Suprapubic skin (tissue), 4 donors: ENCODE measurements at places on chromosomes 16 and 17. TPM values are rescaled to one million over a fixed set of nuclear protein-coding genes. Genes with fewer than 3 reads are reported as not detected.

DNA sequence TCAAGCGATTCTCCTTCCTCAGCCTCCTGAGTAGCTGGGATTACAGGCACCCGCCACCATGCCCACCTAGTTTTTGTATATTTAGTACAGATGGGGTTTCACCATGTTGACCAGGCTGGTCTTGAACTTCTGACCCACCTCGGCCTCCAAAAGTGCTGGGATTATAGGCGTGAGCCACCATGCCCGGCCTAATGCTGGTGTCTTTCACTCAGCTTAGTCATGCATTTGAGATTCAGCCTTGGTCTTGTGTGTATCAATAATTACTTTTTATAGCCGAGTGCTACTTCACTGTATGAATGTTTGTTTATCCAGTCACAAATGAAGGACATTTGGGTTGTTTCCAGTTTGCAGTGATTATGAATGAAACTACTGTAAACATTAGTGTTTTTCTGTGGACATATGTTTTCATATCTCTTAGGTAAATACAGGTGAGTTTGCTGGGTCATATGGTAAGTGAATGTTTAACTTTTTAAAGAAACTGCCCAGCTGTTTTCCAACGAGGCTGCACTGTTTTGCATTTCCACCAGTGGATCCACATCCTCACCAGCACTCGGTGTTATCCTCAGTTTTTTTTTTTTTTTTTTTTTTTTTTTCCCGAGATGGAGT, 11.0 kb upstream of the PLCG2 start:
- H3K27me3 ChIP-seq = no peaks in the 10 kb centered on the region
- no peak for DNase-seq
- no peak overlapping the region for H3K4me3 ChIP-seq
- no peaks in the 10 kb centered on the region for H3K36me3 ChIP-seq
- no peak overlapping the region for H3K27ac ChIP-seq
- H3K4me1 ChIP-seq = no peaks in the 10 kb centered on the region

- no peaks in the 10 kb centered on the region for H3K36me3 ChIP-seq
- H3K4me1 ChIP-seq = no peaks in the 10 kb centered on the region
- no peak for DNase-seq
- no peak overlapping the region for H3K27ac ChIP-seq
- H3K27me3 ChIP-seq = no peaks in the 10 kb centered on the region
Measured at GRCh38 chr16:68401871-68402747, 46.2 kb downstream of the SMPD3 start.

GRCh38 chr17:49834118-49834743, 13.6 kb downstream of the TAC4 start:
- no peak overlapping the region for H3K27ac ChIP-seq
- no peak overlapping the region for H3K4me3 ChIP-seq
- H3K36me3 ChIP-seq = peaks cover 39% of the 10 kb centered on the region
- DNase-seq = no peak
- H3K27me3 ChIP-seq = no peaks in the 10 kb centered on the region

DNA sequence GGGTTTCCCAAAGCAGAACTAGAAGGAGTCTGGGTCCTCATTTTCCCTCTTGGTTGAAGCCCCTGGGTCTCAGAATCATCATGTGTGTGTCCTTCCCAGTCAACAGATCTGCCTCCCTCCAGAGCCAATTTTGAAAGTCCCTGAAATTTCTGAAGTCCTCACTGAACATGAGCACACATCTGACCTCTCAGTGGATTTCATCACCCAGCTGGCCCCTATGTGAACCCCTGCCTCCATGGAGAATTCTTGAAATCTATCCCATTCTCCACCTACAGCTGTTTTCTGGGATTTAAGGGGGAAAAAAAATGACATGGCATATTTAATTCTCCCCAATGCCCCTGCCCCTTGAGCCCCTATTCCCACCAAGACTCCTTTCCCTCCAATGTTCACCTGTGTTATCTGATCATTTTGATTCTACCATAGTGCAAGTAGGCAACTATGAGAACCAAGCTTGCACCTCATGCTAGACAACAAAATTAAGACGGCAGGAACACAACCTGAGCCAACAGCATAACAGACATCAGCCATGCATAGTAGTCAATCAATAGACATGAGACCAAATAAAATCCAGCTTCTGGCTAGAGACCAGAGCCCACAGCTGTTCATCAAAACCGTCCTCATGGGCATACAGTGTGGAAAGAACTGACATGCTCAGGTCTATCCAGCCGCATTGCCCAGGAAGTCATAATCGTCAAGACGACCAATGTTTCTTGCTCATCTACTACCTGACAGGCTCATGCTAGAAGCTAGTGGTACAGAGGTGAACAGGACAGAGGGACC, 14.9 kb downstream of the SOX9 start:
- H3K4me1 ChIP-seq = no peaks in the 10 kb centered on the region
- no peak overlapping the region for H3K27ac ChIP-seq
- peaks cover 7% of the 10 kb centered on the region for H3K27me3 ChIP-seq

DNA sequence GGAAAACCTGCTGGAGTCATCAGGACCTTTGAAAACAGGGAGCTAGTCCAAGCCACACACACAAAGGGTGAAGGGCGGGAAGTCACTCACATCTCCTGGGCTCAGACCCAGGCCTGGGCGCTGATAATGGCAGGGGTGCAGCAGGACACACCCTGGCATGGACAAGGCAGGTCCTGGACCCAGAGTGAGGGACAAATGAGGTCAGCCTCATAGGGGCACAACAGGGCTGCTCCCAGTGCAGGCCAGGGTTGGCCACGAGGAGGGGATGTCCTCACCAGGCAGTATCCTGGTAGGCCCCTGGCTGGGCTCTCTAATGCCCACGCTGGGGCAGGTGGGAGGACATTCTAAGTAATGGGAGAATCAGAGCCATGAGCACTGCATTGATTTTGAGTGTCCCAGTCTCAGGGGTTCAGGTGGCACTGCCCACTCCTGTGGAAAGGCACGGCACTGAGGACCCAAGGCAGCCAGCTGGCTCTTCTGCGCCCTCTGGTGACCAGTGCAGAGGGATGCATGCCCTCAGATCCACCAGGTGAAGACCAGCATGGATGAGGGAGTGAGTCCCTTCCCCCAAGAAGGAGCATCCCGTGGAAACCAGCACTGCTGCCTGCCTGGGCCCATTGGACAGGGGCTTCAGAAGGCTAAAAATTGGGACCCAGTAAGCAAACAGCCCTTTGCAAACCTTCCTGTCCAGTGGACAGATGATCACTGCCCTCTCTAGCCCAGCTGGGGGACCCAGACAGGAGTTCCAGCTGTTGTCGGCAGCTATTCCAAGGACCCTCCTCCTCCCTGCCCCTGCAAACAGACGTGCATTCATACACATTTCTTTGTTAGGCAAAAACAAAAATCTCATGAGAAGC, 23.4 kb upstream of the SREBF1 start:
- no peak overlapping the region for H3K4me3 ChIP-seq
- H3K36me3 ChIP-seq = peaks cover 27% of the 10 kb centered on the region
- no peak for DNase-seq
- H3K27me3 ChIP-seq = no peaks in the 10 kb centered on the region
- H3K4me1 ChIP-seq = peaks cover 20% of the 10 kb centered on the region
- H3K27ac ChIP-seq = no peak overlapping the region

- H3K36me3 ChIP-seq = no peaks in the 10 kb centered on the region
- H3K4me1 ChIP-seq = peaks cover 16% of the 10 kb centered on the region
- H3K27me3 ChIP-seq = no peaks in the 10 kb centered on the region
Measured at GRCh38 chr17:50890675-50891516, 24.7 kb upstream of the TOB1 start.

GRCh38 chr17:34291721-34292348, 6.3 kb downstream of the CCL11 start:
- H3K4me1 ChIP-seq = no peaks in the 10 kb centered on the region
- H3K36me3 ChIP-seq = no peaks in the 10 kb centered on the region
- peaks cover 7% of the 10 kb centered on the region for H3K27me3 ChIP-seq
- H3K27ac ChIP-seq = no peak overlapping the region

DNA sequence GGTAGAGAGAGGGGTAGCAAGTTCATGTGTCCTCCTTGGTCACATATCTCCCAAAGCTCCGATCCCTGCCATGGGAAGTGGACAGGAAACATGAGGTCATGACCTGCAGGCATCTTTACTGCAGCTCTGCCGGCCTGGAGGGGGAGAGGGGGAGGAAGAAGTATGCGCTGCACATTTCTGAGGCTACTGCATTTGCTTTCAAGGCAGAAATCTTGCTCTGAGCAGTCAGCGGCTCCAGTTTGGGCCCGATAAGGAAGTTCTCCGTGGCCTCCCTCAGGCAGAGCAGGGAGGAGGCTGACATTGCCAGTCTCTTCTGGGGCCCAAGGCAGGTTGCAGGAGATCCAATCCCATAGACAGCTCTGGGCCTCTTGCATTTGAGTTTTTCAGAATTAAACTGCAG, 1.5 kb upstream of the NHERF1 start:
- H3K4me1 ChIP-seq = peaks cover 62% of the 10 kb centered on the region
- H3K4me3 ChIP-seq = no peak overlapping the region
- H3K36me3 ChIP-seq = no peaks in the 10 kb centered on the region
- H3K27me3 ChIP-seq = peaks cover 5% of the 10 kb centered on the region
- H3K27ac ChIP-seq = no peak overlapping the region
- DNase-seq = no peak

- peaks cover 16% of the 10 kb centered on the region for H3K36me3 ChIP-seq
- peaks cover 30% of the 10 kb centered on the region for H3K4me1 ChIP-seq
- peak overlapping the region; percentile 88 for H3K27ac ChIP-seq
- H3K27me3 ChIP-seq = no peaks in the 10 kb centered on the region
Measured at GRCh38 chr17:47694581-47695428, 844 bp downstream of the TBKBP1 start.

DNA sequence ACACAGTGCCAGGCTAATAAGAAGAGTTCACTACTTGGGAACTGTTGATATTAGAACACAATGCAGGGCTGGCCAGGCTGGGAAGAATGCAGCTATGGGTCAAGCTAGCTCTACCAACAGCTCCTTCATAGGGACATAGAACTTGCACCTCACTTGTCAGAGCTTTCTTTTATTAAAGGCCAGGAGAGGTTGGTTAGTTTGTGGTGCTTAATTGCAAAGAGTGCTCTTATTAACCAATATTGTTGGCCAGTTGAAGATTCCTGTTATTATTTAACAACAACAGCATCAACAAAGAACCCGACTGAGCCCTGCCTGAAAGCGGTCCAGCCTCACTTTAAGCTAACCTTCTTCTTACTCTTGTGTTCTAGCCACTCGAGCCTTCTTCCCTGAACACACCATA, 43.4 kb upstream of the ANKFN1 start:
- H3K27ac ChIP-seq = no peak overlapping the region
- DNase-seq = no peak
- peaks cover 2% of the 10 kb centered on the region for H3K27me3 ChIP-seq
- no peaks in the 10 kb centered on the region for H3K4me1 ChIP-seq

DNA sequence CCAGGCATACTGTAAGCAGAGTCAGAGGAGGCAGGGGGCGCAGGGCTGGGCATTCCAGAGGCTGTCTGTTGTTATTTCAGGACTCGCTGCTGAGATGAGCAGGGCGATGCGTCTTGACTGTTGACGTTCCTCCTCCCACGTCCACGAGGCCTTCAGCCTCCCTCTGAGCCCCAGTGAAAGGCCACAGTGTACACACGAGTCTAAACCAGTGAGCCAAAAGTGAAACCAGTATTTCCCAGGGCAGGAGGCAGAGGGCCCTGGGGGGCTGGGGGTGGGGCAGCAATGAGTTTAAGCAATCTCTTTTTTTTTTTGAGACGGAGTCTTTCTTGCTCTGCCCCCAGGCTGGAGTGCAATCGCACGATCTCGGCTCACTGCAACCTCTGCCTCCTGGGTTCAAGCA, 21.5 kb downstream of the SMTNL2 start:
- DNase-seq = no peak
- peaks cover 11% of the 10 kb centered on the region for H3K4me1 ChIP-seq
- H3K27ac ChIP-seq = no peak overlapping the region
- H3K4me3 ChIP-seq = no peak overlapping the region
- no peaks in the 10 kb centered on the region for H3K36me3 ChIP-seq

- no peaks in the 10 kb centered on the region for H3K27me3 ChIP-seq
- H3K4me3 ChIP-seq = no peak overlapping the region
- no peaks in the 10 kb centered on the region for H3K4me1 ChIP-seq
- H3K27ac ChIP-seq = no peak overlapping the region
- DNase-seq = no peak
- H3K36me3 ChIP-seq = no peaks in the 10 kb centered on the region
Measured at GRCh38 chr16:76370344-76370743, 93.1 kb downstream of the CNTNAP4 start.

DNA sequence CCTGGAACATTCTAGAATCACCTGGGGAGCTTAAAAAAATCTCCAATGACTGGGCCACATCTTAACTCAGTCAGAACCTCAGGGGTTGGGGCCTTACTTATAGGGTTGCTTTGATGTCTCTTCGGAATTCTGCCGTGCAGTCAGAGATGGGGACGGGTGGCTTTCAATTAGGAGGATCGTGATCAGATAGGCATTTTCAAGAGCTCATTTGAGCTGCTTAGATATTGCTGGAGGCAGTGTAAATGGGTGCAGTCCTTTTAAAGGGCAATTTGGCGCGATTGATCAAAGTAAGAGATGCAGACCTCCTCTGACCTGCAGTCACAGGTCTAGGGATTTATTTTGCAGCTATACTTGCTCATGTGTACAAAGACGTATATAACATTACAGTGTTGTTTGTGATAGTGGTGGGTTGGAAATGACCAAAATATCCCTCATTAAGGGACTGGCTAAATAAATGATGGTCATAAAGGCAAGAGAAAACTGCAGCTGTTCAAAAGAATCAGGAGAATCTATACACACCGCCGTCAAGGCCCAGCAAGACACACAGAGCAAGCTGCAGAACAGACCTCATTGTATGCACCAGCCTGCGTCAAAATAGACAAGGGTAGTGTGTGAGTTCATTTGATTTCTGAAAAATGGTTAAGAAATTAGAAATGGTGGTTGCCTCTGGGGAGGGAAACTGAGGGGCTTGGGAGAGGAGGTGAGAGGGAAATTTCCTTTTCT, 6.3 kb upstream of the KCNG4 start:
- H3K27me3 ChIP-seq = peaks cover 21% of the 10 kb centered on the region
- DNase-seq = no peak
- H3K4me1 ChIP-seq = no peaks in the 10 kb centered on the region
- H3K27ac ChIP-seq = no peak overlapping the region
- no peak overlapping the region for H3K4me3 ChIP-seq
- H3K36me3 ChIP-seq = no peaks in the 10 kb centered on the region

GRCh38 chr16:23807028-23807427, 28.8 kb upstream of the PRKCB start:
- no peaks in the 10 kb centered on the region for H3K4me1 ChIP-seq
- no peak overlapping the region for H3K27ac ChIP-seq
- DNase-seq = no peak
- no peak overlapping the region for H3K4me3 ChIP-seq
- no peaks in the 10 kb centered on the region for H3K36me3 ChIP-seq
- H3K27me3 ChIP-seq = no peaks in the 10 kb centered on the region

- no peaks in the 10 kb centered on the region for H3K4me1 ChIP-seq
- no peaks in the 10 kb centered on the region for H3K27me3 ChIP-seq
- no peak overlapping the region for H3K27ac ChIP-seq
- H3K4me3 ChIP-seq = no peak overlapping the region
- DNase-seq = no peak
Measured at GRCh38 chr16:9469512-9469911, 378.1 kb downstream of the HAPSTR1 start.

GRCh38 chr17:32136856-32137255, 5.4 kb upstream of the RHOT1 start:
- no peak for DNase-seq
- H3K4me3 ChIP-seq = no peak overlapping the region
- H3K27me3 ChIP-seq = no peaks in the 10 kb centered on the region
- no peak overlapping the region for H3K27ac ChIP-seq
- peaks cover 14% of the 10 kb centered on the region for H3K4me1 ChIP-seq
- no peaks in the 10 kb centered on the region for H3K36me3 ChIP-seq

Gene CES1
- 6.0 TPM for total RNA-seq

Gene PTGES3L
- total RNA-seq = not detected

Gene KRT20
- total RNA-seq = not detected

Gene ARHGAP23
- total RNA-seq = 134 TPM

Gene KCTD11
- total RNA-seq = 9.1 TPM
